ENCODE measurements at places on chromosomes 2 and 18.

DNA sequence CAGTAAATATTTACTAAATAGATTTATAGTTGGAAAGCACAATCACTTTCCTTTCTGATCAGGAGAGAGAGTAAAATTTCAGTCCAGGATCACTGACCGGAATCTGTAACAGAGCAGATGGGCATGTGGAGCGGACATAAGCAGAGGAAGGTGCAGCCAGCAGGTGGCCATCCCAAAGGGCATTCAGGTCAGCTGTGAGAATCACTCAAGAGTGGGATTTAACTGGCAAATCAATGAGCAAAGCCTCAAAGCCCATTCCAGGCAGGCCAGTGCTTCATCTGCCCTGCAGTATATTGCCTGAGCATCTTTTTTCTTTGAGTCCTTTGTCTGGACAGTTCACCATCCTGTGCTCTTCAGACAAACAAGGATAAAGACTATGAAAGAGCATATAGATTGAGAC lies 166.4 kb upstream of the SLC14A2 start:
- no peak for DNase-seq

DNA sequence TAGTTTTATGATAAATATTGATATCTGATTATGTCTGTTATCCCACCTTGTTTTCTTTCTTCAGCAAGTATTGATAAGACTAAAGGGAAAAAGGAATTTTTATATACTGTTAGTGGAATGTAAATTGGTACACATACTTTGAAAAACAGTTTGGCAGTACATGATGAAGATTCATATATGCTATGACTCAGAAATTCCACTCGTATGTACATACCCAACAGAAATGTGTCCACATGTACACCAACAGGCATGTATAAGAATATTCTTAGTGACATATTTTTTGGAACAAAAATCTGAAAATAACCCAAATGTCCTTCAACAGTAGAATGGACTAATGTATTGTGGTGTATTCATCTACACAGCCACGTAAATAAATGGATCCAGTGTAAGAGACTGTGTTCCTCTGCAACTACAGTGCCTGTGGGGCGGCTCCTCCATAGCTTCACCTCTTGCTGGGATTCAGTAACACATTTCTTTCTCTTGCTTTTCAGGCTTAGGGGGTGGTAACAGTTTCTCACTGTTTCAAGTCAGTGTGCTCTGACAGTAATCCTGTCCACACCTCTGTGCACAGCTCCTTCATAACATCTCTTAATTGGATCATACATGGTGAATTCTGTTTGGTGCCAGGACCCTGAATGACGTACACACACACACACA lies 35.5 kb upstream of the ALMS1 start:
- no peak for DNase-seq

- DNase-seq: no peak
Observed at GRCh38 chr2:221521233-221521845, 50.8 kb downstream of the EPHA4 start.

DNA sequence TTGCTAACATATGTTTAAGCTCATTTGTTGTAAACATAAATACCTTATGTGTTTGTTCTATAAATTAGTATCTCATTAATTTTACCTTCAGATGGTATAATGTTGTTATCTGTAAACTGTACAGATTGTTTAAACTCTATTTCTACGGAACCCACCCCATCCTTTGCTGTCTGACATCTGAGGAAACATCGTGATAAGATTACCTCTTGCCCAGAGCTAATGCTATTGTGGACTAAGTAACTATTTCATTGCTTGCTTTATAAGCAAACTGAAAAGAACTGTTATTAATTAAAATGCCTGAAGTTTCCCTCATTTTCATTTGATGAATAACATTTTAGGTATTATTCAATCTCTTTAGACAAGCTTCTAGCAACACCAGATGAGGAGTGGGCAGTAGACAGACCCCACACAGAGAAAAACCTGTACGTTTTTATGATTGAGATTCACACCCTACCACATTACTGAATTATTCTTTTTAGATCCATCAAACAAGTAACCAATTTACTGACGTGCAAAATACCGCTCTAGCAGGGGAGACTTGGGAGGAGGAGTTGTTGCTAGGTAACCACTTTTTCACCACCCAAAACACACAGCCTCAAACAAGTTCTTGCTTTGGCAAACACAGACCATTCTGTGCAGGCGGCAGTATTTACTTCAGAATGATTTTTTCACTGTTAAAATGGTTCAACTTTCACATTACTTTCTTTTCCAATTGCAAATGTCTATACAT lies 1.9 kb upstream of the SYT4 start:
- DNase-seq: peak; percentile 25

GRCh38 chr2:140442319-140442718 lies 1662.1 kb upstream of the NXPH2 start:
- DNase-seq: no peak

- peak; percentile 70 for DNase-seq
Observed at GRCh38 chr2:106030287-106031268, 163.5 kb downstream of the UXS1 start.

DNA sequence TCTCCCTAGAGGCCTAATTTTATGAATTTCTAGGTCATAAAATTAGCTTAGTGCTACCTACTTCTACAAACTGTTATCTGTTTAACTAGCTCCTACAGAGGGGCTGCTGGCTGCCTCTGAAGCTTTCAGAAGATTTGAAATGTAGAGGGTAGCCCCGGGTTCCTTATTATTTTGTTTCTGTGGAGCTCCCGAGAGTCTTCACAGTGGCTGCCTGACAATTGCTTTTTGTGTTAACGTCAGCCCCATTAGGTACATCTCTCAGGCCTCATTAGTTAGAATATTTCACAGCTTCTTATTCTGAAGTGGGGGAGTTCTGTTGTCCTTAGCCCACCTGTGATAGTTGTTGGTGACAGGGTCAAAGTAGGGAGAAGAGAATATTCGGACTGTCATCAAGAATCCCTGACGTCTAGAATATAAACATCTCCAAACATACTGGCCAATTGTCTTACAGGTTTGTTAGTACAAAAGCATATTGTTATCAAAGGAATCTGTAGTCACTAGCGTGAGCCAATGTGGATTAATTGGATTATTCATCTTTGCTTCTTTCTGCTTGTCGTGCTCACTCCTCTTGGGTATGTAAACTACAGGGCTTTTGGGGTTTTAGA lies 77.5 kb downstream of the DIS3L2 start:
- no peak for DNase-seq

GRCh38 chr2:203728321-203728720 lies 21.9 kb downstream of the CD28 start:
- DNase-seq: no peak

- DNase-seq: no peak
Observed at GRCh38 chr2:45780541-45781463, 129.3 kb downstream of the PRKCE start.

DNA sequence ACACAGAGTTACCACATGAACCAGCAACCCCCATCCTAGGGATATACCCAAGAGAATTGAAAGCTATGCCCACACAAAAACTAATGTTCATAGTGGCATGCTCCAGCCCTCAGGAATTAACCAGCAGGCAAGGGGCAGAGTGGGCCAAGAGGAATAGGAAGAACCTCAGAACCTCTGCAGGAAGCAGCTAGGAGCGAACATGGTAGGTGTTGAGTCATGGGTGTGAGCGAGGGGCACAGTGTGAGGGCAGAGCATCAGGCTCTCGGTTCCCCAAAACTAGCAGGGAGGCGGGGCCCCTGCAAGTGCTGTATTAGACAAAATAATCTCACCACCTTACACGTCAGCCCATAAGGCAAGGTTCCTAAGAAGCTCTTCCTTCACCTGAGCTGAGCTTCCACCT lies 5.6 kb upstream of the RUFY4 start:
- no peak for DNase-seq

GRCh38 chr18:40041951-40042350 lies 1913.1 kb upstream of the PIK3C3 start:
- DNase-seq: no peak

- no peak for DNase-seq
Observed at GRCh38 chr2:154616659-154617058, 81.8 kb upstream of the KCNJ3 start.

DNA sequence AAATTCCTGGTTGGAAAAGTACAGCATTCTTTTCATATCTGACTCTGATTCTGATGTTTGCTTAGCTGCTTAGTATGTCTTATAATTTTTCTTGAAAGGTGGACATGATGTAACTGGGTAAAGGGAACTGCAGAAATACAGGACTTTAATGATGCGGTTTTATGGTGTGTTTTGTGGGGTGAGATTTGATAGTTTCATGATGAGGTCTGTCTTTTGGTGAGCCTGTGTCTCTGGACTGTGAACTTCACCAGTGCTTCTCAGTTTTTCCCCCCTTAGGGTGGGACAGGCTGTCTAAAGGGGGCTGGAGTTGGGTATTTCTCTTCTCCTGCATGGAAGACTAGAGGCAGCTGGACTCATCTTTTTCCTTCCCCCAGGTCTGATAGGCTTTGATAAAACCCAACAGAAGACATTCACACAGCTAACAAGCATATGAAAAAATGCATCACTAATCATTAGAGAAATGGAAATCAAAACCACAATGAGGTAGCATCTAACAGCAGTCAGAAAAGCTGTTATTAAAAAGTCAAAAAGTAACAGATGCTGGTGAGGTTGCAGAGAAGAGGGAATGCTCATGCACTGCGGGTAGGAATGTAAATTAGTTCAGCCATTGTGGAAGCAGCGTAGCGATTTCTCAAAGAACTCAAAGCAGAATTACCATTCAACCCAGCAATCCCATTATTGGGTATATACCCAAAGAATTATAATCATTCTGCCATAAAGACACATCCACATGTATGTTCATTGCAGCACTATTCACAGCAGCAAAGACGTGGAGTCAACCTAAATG lies 77.6 kb downstream of the EPC2 start:
- DNase-seq: peak; percentile 16

GRCh38 chr2:231160701-231161100 lies 35.9 kb upstream of the HTR2B start:
- no peak for DNase-seq

DNA sequence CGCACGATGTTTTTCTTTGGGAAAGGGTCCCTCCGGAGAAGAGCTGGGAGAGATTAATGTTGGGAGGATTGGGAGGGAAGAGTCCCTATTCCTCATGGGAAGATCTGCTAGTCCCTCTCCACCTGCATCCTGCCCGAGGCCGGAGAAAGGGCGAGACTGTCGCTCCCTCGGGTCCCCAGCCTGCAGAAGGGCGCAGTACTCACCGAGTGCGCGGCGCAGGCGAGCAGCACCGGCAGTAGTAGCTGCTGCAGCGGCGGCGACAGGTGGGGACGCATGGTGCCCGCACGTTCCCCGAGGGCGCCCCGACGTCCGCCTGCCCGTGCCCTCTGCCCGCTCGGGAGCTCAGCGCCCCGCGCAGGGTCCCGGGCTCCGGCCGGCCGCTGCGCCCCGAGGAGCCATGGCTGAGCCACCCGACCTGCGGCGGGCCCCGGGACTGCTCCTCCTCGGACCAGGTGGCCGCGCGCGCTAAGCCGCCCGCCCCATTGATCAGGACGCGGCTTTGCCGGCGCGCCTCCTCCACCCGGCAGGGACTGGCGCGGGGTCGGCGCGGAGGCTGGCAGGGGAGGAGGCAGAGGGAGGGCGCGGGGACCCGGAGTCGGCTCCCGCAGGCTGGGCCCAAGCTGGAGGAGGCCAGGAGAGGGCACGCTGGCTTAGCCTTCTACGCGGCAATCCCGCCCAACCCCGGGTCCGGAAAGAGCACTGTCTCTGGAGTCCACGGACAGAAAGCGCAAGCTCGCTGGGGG lies at the start of gene SCTR:
Gene SCTR, minus strand, starts transcription at position 532 of the 743 bp plus-strand sequence. Its CDS starts 257 bp downstream, at position 275.
- DNase-seq: no peak

- peak; percentile 65 for DNase-seq
Observed at GRCh38 chr2:212940816-212941215, 210.6 kb downstream of the IKZF2 start.

- peak; percentile 74 for DNase-seq
Observed at GRCh38 chr18:45519411-45520280, 95.6 kb upstream of the SLC14A2 start.

- no peak for DNase-seq
Observed at GRCh38 chr2:26587994-26588393, 53.2 kb downstream of the CIB4 start.

GRCh38 chr2:122851972-122852531 lies 1096.6 kb downstream of the TSN start:
- DNase-seq: no peak

DNA sequence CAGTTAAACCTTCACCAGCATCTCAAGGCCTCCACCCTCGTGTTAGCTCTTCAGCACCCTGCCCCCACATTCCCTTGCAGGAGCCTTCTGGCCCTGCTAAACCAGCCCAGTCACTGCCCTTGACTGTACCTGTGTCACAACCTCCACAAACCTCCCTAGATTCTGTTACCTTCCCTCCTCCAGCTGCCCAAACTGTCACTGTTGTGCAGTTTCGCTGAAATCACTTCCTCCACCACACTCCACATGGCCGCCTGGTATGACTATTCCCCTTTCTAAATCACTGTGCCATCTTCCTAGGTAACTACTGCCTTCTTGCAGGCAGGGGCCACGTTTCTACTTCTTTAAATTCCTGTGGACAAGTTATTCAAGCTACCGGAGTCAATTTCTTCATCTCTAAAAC lies 160.2 kb downstream of the GALNT14 start:
- DNase-seq: no peak

- peak; percentile 22 for DNase-seq
Observed at GRCh38 chr2:20027705-20028434, 15.4 kb upstream of the MATN3 start.

DNA sequence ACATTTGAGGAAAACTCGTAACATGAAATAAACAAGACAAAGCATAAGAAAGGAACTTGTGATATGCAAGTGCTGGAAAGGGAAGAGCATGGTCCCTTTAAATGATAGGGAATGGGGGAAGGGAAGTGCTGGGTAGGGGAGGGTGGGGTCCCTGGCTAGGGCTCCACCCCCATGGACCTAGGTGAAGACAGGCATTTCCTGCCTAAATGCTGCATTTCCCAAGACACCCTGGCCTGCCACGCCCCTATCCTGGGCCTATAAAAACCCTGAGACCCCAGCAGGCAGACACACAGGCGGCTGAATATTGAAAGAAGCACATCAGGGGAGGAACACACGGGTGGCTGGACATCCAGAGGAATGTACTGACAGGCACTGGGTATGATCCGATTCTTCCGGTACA lies 499.9 kb downstream of the ZEB2 start:
- DNase-seq: no peak

Data from astrocyte of the spinal cord (primary cell).